DMS79 treated with DMSO at 0.1 percent for 48 hours (cell line): ENCODE measurements at places on chromosomes 4 and X.
A peak's percentile ranks its signal among the peaks of the same experiment; 100 is the strongest.

DNA sequence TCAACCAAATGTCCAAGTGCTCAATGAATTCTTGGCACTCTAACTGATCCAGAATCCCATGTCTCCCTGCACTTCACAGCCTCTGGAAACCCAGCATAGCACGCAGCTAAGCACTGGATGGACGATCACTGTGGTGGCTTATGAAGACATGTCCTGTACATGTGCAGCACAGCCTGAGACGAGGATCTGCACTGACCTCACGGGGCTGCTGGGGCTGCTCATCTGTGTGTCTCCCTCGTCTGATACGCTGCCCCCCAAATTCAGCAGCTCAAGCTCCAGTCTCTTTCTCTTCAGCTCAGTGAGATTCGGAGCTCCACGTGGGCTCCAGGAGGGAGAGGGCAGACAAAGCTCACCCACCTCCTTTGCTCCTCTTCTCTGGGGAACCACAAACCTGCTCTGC lies 126.9 kb downstream of the CPZ start:
- DNase-seq: no peak

- DNase-seq: no peak
Observed at GRCh38 chr4:128371001-128371777, 83.6 kb upstream of the PGRMC2 start.

DNA sequence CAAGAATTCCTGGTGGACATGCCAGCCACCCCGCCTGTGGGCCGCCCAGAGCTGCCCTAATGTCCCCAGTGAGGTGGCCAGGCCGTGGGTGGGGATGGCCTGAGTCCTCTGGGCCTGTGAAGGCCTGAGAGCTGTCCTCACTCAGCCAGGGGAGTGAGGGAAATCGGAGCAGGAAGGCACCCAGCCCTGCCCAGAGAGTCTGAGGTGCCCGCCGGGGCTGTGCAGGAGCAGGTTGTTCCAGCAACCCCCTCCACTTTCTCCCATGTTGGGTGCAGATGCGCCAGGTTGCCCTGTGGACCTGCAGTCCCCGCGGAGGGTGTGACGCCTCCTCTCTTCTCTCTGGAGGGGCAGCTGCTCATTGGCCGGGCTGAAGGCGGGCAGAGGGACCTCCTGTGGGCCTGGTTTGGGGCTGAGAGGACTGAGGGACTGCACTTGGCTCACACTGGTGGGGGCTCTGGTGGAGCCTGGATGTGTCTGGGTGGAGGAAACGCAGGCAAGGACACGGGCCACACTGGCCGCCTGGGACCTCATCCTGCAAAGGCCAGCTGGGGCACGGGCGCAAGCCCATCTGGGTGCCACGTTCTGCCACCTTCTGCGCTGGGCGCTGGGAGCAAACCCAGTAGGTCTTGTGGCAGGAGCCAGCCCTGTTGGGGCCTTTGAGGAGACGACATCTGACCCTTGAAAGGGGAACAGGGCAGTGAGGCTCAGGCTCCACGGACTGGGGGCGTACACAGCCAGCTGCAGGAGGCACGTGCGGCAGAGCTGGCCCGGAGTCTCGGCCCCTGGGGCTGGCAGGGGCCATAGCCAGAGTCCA lies 14.0 kb downstream of the DOK7 start:
- DNase-seq: no peak

DNA sequence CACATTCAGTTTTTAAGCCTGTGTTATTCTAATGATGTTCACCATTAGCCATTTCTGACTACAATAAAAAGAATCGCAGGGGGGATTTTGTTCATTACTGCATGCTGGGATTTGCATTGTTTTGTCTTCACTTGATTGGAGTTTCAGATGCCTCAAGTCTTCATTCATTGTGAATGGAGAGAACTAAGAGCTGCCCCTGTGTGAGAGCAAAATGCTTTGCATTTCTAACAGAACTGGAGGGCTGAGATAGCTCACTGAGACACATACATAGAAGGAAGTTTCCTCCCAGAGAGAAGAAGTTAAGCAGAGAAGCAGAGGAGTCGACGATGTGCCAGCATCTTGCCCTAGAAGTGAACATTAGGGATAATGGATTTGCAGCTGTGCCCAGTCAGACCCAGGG lies 113.5 kb upstream of the GATB start:
- no peak for DNase-seq

DNA sequence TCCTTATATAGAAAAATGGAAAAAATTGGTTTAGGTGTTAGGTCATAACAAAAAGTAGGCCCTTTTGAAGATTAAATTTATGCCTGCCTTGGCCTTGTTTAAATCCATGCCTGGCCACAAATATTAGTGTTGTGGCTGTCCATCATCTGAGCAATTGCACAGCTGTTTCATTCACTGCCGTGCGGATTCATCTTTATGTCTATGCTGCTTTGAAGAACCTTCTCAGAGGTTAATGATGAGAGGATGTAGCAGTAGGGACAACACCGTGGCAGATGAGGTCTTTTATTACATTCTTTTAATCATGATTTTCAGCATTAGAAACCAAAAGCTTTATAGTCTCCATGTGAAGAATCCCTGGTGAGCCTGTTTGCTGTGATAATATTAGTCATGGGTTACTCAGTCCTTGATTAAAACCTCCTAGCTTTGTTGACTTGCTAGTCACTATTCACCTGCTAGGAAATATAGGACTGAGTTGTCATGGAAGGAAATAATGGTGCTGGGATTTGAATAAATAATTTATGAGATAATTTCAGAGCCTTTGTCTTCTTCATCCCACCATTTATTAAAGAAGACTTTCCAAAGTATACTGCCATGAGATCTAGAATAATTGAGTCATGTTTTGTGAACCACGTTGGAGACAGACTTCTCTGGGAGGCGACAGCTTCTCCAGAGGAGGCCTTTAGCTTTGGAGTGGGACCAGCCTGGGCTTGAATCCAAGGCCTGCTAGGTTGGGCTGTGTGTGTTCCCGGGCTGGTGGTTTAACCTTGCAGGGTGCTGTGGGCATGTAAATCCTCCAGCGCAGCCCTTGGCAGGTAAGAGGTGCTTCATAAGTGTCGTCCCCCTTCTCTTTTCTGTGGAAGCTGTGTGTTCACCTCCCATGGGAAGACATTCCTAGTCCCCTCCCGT lies 53.5 kb downstream of the PTTG2 start:
- DNase-seq: no peak

- no peak for DNase-seq
Observed at GRCh38 chr4:142582340-142582739, 263.8 kb downstream of the INPP4B start.

GRCh38 chr4:56058555-56058954 lies 109.8 kb downstream of the CEP135 start:
- DNase-seq: no peak

DNA sequence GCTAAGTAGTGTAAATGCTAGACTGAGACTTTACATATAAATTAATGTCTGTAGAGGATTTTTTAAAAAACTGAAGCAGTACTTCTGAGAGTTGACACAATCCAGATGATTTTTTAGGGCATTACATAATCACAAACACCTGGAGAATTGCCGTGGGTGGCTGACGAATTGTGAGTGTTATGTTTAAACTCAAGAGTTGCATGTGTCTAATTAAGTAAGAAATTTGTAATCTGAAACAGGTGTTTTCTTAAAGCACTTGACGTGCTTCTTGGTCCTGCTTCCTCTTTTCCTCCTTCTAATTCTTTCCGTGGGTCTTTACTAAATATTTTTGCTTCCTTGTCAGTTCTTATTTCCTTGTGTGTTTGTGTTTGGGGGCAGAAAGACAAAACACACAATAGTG lies 27.8 kb downstream of the PIR start:
- no peak for DNase-seq

GRCh38 chr4:1879485-1879884 lies 8.3 kb downstream of the NSD2 start:
- no peak for DNase-seq

DNA sequence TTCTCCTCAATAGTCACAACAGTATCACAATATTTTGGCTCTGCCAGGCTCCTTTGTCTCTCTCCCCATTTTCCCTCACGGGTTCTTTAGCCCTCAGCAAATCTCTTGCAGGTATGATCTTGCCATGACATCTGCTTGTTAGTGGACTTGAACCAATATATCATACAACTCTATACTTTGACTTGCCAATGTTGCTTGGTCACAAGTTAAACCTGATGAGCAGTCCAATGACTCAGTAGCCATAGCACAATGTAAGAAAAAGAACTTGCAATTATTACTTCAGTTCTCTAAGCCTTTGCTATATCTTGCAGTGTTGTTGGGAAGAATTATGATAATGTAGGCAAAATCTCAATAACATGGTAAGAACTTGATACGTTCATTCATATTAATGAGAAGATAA lies 174.6 kb upstream of the NRK start:
- DNase-seq: no peak

- no peak for DNase-seq
Observed at GRCh38 chrX:26952213-26952612, 510.9 kb downstream of the PPP4R3C start.

DNA sequence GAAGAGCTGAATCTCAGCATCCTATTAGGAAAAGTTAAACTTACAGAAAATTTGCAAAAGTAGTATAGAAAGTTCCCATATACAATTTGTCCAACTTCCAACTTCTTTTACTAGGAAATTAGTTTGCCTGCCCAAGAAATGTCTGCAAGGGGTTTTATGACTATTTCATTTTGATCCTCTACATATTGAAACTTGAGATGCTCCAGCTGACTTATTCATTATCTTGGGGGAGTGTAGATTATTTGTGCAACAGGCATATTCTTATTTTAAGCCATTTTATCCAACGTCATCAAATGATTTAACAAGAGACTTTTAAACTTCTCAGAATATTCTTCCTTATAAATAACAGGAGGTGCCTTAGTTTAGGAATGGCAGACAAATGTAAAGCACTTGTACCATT lies 317.1 kb upstream of the FTHL17 start:
- DNase-seq: no peak

DNA sequence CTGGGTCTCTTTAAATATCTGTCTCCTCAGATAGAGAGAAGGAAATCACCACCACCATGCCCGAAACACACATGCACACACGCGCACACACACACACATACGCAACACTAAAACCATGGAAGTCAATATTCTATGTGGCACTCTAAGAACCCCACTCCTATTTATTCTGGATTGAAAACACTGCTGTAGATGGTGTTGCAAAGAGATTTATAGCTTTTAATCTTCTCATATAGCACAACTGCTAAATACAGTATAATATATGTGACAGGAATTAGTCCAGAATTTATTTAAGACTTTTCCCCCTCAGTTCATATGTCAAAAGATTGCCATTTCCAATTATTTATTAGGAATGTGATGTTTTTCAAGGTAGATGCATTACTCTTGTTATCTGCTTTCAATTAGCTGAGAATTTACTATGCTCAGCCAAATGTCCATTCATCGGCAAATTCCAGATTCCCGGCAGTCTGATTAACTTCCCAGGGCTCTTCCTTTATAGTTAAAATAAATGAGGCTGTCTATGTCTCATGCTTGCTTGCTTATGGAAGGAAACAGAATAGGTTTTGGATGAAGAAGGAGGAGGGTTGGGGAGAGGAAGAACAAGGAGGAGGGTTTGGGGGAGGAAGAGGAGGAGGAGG lies 115.4 kb upstream of the NDP start:
- no peak for DNase-seq

DNA sequence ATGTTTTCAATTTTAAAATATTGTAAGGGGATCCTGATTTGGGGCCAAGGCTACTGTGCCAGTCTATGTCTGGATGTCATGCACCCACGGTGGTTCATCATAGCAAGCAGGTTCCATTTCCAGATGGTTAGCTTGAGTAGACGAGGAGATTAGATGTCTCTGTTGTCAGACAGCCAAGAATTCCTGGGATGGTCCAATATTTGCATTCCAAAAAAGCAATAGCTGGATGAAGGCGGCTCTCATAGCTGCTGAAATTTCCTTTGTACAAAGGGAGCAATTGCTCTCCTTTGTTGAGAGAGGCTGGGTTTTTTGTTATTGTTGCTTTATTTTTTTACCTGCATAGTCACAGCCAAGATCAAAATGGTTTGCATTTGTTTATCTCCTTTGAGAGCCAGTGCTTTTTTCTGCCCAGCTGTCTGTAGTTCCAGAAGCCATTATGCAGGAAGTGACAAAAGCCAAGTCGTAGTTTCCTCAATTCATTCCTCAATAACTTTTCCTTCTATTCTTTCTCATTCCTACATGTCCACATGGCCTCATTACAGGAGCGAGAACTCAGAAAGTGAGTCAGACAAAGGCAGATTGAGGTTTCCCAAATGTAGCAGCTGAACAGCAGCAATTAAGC lies 107.9 kb downstream of the MMRN1 start:
- DNase-seq: no peak

DNA sequence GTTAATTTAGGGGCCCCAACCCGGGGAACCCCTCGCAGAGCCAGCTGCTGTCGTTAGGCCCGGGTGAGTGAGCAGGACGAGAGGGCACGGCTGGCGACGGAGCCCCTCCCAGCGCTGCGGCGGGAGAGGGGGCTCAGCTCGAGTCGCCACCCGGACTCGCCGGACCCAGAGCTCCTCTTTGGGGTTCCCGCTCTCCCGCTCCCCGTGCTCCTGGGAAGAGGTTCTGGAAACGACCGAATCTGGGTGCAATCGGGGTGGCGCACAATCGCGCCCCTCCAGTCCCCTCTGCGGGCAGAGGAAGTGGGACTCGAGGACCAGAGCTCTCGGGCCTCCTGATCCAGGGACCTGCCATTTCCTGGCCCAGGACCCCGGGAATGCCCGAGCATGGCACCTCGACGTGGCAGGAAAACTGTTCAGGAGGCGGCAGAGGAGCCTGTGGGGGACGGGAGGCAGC lies 37.3 kb upstream of the ARAF start:
- DNase-seq: no peak

GRCh38 chrX:54208531-54208930 lies 25.5 kb upstream of the FAM120C start:
- DNase-seq: no peak

- no peak for DNase-seq
Observed at GRCh38 chrX:99142745-99143144, 1267.3 kb downstream of the PCDH19 start.

GRCh38 chrX:119072744-119073143 lies at the start of gene CT47C1:
TSS of gene CT47C1 (plus strand) at chrX:119072993. CDS start at chrX:119073226, 233 bp downstream.
- DNase-seq: no peak

- no peak for DNase-seq
Observed at GRCh38 chr4:31185014-31185585, 464.9 kb downstream of the PCDH7 start.

- no peak for DNase-seq
Observed at GRCh38 chr4:48247142-48247877, 22.3 kb downstream of the TEC start.

- no peak for DNase-seq
Observed at GRCh38 chr4:65023883-65024670, 614.8 kb upstream of the TECRL start.

- peak; percentile 4 for DNase-seq
Observed at GRCh38 chrX:101462892-101463291, 22.4 kb upstream of the ARMCX4 start.

GRCh38 chr4:1575418-1576303 lies 108.5 kb downstream of the FAM53A start:
- DNase-seq: no peak

GRCh38 chr4:78031417-78031950 lies 25.6 kb upstream of the FRAS1 start:
- peak; percentile 29 for DNase-seq

DNA sequence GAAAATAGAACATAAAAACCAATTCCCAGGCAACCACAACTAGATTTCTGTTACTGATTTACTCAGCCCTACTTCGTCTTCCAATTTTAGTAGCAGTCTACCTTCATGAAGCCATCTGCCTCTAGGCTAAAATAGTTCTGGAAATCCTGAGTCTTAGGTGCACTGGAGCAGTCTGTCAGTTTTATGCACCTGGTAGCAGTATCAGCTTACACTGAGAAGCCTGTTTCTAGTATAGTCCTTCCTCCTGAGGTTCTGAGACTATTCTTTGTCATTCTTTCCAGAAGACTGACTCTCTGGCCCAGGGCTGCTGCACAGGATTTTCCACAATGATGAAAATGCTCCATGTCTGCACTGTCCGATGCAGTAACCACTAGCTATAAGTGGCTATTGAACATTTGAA lies 16.9 kb upstream of the HPRT1 start:
- peak; percentile 1 for DNase-seq

- DNase-seq: no peak
Observed at GRCh38 chr4:44287505-44287904, 161.1 kb downstream of the KCTD8 start.
